ENCODE measurements at places on chromosomes 7 and 10.

DNA sequence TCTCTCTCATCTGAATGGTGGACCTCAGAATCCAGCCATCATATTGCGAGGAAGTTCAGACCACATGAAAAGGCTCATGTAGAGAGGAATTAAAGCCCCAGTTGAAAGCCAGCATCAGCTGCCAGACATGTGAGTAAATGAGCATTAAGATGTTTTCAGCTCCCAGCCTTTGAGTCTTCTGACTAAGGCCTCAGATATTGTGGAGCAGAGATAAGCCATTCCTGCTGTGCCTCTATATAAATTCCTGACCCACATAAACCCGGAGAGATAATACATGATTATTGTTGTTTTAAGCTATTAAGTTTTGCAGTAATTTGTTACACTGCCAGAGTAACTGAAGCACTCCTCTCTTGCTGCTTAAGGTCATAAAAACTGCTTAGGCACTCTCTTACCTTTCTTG is 14.6 kb downstream of the FAM149B1 start:
- no peak for DNase-seq

- DNase-seq, result no peak
Observed at GRCh38 chr10:119275085-119275484, 67.7 kb downstream of the GRK5 start.

DNA sequence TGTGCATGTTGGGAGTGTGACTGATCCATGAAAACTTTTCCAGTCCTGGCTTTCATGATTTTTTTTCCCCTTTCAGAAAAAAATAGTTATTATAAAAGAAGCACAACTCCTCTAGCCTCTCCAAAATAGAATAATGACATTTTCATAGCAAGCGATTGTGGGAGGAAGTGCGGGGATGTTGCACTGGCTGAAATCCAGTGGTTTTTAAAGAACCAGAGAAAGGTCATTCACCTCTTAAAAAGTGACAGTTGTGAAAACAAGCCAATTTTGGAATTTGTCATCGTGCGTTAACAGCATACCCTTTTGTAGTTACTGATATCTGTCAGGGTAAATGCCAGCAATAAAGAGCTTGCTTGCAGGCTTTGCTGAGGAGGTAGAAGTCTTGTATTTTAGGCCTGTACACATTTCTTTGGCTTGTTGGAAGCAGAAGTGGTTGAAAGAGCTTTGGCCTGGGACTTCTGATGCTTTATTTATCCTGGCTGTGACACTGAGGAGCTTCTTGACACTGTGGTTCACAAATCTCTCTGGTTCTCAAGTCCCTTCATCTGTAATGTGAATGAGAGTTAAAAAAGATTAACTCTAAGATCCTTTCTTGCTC is 545.9 kb downstream of the REEP3 start:
- no peak for DNase-seq

GRCh38 chr10:132631338-132631735 is 93.8 kb downstream of the INPP5A start:
- no peak for DNase-seq

GRCh38 chr10:110613341-110613995 is 30.7 kb upstream of the RBM20 start:
- no peak for DNase-seq

- DNase-seq, result no peak
Observed at GRCh38 chr10:58475322-58476277, 37.1 kb upstream of the BICC1 start.

All from midbrain (tissue), 1 donor.